Right cardiac atrium (tissue), 5 donors: ENCODE measurements at places on chromosomes 6 and 20.

DNA sequence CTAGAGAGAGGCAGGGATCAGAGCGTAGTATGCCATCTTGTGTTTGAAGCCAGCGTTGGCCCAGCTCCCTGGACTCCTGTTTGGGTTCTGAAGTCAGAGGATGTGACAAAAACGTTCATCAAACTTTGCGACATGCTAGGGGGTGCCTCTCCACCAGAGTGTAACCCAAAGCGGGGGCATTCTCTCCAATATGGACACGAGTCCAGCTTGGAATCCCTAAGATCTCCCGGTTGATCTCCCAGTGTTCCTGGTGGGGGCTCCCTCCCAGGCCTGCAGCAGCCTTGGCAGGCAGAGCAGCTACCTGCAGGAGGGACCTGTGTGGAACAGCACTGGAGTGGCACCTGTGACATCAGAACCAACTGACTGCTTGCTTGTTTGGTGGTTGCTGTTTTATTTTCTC is 218.8 kb upstream of the ECI2 start:
- no peak for DNase-seq

- no peak for DNase-seq
Measured at GRCh38 chr20:3738111-3739053, 5.9 kb downstream of the HSPA12B start.

DNA sequence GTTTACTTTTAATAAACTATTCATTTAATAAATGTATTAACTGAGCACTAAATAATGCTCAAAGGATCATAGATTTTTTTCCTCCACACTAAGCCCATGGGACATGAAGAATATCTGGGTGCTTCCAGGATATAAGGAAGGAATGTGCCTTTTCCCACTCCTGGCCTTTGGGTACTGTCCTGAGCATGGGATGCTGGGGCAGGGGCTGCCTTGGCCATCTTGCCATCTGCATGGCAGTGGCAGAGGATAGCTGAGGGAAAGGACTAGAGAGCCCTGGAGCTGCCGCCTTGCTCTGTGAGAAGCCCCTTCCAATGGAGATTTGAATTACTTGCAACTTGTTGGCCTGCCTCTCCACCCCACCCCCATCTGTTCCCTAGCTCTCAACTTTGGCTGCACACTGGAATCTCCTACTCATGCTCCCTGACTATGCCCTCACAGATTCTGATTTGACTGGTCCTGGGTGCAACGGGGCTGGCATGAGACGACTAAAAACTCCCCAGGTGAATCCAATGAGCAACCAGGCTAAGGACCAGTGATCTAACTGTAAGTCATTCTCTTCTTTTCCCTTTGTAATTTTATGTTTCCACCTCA is 15.6 kb downstream of the DDRGK1 start:
- DNase-seq, result no peak

- DNase-seq, result peak; percentile 90
Measured at GRCh38 chr20:44643596-44644229, 7.8 kb downstream of the ADA start.

- DNase-seq, result no peak
Measured at GRCh38 chr6:45710304-45710821, 305.3 kb downstream of the CLIC5 start.

DNA sequence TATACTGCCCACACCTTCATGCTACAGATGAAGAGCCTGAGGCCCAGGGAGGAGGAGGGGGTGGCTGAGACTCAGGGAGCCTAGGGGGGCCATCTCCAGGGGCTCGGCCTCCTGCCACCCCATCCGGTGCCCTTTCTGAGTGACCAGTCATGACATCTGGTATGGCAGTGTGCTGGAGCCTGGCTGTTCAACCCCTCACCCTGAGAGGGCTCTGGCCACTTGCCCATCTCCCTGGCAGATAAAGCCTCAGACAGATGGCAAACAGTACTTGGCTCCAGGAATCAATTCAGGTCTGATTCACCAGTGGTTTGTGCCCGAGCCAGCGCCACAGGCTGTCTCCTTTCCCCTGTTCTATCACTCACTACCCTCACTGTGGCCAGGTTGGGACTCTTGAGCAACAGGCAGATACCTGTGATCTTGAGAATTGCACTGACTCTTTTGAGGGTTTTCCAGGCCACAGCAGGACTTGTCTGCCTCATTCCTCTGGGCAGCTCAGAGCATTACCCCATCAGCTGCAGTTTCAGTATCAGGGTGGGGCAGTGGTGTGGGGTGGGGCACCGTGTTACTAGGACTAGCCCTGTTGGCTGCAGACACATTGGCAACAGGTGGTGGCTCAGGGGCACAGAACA is 22.8 kb downstream of the SRSF3 start:
- peak; percentile 43 for DNase-seq

GRCh38 chr6:116406678-116407345 is 36.1 kb downstream of the DSE start:
- no peak for DNase-seq
